Activated CD4-positive, alpha-beta T cell treated with anti-CD3 and anti-CD28 coated beads, Interleukin-2, amount 50 U/mL, for 24 hours (primary cell): ENCODE measurements at places on chromosomes 16 and 17.

GRCh38 chr16:64311241-64311640 lies 810.6 kb downstream of the CDH11 start:
- no peak for DNase-seq

DNA sequence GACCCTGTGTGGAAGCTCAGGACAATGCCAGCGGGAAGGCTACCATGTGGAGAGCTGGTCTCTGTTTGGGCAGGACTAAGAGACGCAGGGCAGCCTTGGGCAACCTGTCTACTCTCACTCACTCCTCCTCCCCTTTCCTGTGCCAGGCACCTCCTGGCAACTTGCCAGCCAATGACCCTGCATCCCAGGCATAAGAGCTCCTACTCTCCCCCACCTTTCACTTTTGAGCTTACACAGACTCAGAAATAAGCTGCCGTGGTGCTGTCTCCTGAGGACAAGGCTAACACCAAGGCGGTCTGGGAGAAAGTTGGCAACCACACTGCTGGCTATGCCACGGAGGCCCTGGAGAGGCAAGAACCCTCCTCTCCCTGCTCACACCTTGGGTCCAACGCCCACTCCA lies 2.6 kb downstream of the HBM start:
- DNase-seq: no peak

DNA sequence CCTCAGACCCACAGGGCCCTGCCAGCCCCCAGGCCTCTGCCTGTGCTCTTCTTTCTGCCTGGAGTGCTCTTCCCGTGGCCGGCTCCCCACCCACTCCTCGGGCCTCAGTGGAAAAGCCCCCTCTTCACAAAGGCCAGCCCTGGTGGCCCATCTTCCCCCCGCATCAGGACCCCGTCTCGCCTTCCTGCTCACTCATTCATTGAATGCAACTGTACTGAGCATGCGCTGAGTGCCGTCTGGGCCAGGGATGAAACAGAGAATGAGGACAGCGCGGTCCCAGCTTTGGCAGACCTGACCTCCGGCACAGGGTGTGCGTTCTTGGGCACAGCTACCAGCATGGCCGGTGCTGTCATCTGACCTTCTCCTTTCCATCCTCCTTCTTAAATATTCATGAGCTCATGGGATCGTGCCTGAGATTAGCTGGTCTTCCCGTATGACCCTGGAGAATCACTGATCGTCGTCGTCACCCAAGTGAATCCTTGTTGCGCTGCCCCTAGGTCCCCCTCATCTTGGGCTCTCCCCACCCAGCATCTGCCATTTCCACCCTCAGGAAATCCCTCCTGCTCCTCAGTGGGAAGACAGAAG lies 16.4 kb upstream of the OSGIN1 start:
- no peak for DNase-seq

DNA sequence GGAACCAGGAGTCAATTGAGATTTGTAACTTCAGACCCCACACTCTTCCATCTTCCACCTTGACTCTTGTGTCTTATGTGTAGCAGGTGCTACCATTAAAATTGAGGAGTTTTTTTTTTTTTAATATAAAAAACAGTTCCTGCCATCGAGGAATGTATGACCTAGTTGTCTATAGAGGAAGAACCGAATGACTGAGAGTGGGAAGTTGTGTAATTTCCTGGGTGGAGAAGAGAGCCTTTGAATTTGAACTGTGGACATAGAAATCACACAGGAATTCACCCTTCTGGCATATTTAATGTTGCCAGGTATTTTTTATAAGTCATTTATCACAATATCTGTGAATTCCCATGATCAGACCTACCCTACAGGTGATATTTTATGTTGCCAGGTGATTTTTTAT lies 22.0 kb downstream of the SP2 start:
- no peak for DNase-seq

DNA sequence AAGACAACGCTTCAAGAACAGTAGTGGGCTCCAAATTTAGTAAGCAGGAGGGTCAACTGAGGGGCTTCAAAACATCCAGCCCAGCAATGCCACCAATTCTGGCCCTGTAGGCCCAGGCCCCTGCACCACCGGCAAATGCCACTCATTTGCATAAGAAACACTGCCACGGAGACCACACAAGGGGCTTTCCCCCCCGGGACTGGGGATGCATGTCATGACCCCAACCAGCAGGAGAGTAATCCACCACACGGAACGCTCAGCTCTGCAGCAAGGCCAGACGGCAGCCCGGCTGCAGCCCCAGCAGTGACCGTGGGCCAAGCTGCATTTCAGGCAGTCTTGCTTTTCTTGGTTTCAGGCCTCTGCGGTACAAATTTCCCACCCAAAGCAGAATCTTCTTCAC lies 14.1 kb downstream of the TMEM11 start:
- DNase-seq: no peak

- no peak for DNase-seq
These were observed 314.7 kb downstream of the CDH8 start for GRCh38 chr16:61721544-61721943.

- DNase-seq: no peak
These were observed 171.0 kb downstream of the KATNIP start for GRCh38 chr16:27720731-27721530.

DNA sequence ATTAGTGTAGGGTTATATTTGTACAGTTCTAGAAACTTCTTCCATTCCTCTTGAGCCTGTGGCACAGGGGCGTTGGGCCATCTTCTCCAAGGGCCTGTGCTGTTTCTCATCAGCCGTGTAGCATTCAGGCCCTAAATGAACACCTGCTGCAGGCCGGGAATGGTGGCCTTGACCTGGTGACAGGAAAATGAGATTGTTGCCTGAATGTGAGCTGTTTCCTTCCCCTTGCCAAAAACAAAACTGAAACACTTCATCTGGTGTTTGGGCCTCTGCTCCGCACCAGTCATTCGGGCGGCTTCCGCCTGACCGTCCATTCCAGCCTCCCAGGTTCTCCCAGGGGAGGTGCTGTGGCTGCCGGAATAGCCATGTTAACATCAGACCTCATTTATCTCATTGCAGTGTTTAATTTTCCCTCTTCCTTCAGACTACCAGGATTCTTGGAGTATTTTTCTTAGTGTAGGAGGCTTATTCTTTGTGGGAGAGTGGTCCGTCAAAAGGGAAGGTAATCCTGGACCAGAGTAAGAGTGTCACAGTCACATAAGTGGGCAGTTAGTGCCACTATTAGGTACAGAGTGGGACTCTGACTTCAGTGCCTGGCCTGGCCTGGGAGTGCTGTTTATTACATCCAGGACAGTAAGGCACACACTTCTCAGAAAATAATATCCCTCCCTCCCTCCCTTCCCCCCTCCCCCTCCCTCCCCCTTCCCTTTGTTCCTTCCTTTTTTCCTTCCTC lies 61.9 kb downstream of the WWP2 start:
- DNase-seq: no peak

DNA sequence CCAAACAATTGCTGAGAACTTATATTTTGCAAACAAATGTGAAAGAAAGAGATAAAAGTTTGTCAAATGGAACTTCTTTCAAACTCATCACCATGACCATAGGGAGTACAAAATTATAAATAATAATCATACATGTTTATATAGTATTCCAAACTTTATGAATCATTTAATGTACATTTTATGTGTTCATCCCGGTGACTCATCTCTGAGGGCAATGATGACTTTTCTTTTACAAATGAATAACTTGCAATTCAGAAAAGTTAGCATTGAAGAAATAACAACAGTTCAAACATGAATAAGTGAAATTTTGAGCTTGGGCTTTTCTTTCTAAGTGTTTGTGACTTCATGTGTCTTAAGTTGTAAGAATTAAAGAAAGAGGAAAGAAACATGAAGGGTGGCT lies 66.3 kb upstream of the CDH8 start:
- no peak for DNase-seq

- DNase-seq: no peak
These were observed 10.4 kb upstream of the HLF start for GRCh38 chr17:55254375-55254774.

DNA sequence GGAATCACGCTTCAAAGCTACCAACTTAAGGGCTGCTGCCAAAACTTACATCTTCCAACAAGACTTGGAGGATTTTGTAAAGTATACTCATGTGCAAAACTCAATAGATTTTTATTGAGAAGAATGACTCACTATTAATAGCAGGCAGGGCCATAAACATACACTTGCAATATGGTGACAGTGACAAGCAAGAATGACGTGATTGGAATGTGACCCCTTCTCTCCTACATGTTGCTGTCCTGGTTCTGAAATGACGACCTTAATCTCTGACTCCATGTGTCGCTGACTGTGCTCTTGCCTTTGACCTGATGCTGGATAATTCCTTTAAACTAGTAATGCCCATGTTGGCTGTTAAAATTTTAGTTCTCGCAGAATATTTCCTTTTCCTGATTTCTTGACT lies 174.5 kb downstream of the PARN start:
- no peak for DNase-seq

DNA sequence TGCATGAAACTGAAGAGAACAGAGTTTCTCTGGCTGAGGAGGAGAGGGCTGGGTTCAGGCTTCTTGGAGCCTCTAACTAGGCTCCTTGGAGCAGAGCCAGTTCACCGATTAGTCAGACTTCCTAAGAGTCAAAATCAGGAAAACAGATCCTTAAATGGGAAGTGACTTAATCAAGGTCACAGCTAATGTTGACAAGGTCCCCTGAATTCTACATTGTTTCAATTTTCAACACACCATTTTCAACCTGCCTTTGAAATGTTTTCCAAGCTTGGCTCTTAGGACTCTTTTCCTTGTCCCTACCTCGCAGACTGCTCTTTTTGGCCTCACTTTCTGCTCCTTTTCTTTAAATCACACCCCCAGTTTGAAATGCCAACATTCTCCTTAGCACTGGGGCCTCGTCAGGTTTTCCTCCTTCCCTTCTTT lies 16.3 kb downstream of the MYL4 start:
- no peak for DNase-seq

DNA sequence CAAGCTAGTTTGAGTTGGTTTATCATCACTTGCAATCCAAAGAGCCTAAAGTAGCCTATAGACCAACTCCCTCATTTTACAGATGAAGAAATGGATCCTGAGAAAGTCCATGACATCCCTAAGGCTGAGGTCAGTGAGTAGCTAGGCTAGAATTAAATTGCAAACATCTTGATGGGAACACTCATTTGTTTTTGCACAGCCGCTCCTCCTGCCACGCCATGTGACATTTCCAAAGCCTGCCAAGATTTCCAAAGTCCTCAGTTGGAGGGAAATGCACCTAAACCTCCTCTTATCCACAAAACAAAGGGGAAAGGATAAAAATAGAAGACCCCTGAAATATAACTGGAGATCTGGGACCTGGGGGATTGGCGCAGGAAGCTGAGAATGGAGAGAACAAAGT lies 15.0 kb downstream of the TMEM92 start:
- no peak for DNase-seq

GRCh38 chr16:3579776-3580175 lies 2.6 kb upstream of the NLRC3 start:
- DNase-seq: no peak

- DNase-seq: no peak
These were observed 69.8 kb downstream of the RMI2 start for GRCh38 chr16:11414815-11415775.

GRCh38 chr16:65312071-65312470 lies 190.2 kb upstream of the CDH11 start:
- DNase-seq: no peak

- DNase-seq: no peak
These were observed 160.0 kb downstream of the CBLN1 start for GRCh38 chr16:49121636-49122035.

- DNase-seq: no peak
These were observed 341.0 kb downstream of the CPPED1 start for GRCh38 chr16:12462426-12463280.

DNA sequence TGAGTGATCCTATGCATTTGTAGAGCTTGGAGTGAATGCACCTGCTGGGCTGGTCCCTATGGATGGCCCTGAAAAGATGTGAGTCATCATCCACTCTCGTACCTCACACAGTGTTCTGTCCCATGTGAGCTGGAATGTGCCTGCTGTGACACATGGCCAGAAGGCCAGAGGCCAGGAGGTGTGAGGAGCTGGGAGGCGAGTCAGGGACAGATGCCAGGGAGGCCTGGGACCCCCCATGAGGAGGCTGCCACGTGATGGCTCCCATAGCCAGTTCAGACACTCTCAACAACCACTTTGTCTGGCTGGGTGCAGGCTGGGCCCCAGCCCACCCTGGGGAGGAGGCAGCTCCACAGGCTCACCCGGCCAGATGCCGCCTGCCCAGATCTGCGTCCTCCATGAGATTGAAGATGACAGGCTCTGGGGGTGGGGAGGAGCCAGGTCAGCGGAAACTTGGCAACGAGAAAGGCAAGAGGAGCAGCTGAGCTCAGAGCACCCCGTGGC lies 168.8 kb downstream of the C16orf78 start:
- no peak for DNase-seq

- no peak for DNase-seq
These were observed 184.7 kb downstream of the COPRS start for GRCh38 chr17:31674305-31674704.

- no peak for DNase-seq
These were observed 14.1 kb downstream of the PHF12 start for GRCh38 chr17:28937044-28937729.

- DNase-seq: peak; percentile 60
These were observed at the start of gene ACSM3 for GRCh38 chr16:20763461-20764232. Gene ACSM3 (plus strand): TSS chr16:20764014. CDS start chr16:20770035, 6,021 bp downstream.

- no peak for DNase-seq
These were observed 1.5 kb downstream of the SCARF1 start for GRCh38 chr17:1643999-1644492.

DNA sequence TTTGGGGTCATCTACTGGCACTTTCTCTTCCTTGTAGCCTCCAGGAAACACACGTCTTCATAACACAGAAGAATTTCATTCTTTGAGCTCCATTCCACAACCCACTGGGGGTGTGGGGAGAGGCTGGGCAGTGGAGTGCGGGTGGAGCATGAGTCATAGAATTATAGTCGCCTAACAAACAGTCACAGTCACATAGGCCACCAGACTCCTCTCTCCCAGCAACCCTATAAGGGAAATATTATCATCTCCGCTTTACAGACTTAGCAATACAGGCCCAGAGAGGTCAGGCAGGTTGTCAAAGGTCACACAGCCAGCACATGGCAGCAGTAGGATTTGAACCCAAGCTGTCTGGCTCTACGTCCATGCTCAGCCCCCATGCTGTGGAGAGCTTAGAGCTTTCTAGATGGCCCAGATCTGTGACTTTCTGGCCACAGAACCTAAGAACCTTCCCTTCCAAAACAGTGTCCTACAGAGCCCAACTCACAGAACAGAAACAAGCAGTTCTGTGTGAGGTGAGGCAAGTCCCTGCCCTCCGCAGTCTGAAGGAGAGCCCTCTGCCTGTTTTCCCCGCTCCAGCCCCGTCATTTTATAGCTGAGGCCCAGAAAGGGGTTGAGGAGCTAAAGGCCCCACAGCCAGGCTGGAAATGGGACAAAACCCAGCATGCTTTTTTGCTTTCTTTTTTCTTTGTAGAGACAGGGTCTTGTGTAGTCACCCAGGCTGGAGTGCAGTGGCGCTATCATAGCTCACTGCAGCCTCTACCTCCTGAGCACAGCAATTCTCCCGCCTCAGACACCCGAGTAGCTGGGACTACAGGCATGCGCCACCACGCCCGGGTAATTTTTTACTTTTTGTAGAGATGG lies 10.7 kb upstream of the LITAF start:
- DNase-seq: no peak

- DNase-seq: no peak
These were observed 98.9 kb downstream of the ABCC6 start for GRCh38 chr16:16124438-16124837.

GRCh38 chr17:29057361-29057760 lies 14.4 kb downstream of the PIPOX start:
- no peak for DNase-seq

- no peak for DNase-seq
These were observed 1.5 kb downstream of the MCRIP1 start for GRCh38 chr17:81831563-81831956.
